ENCODE measurements at places on chromosomes 5 and 9.
A peak's percentile ranks its signal among the peaks of the same experiment; 100 is the strongest.

DNA sequence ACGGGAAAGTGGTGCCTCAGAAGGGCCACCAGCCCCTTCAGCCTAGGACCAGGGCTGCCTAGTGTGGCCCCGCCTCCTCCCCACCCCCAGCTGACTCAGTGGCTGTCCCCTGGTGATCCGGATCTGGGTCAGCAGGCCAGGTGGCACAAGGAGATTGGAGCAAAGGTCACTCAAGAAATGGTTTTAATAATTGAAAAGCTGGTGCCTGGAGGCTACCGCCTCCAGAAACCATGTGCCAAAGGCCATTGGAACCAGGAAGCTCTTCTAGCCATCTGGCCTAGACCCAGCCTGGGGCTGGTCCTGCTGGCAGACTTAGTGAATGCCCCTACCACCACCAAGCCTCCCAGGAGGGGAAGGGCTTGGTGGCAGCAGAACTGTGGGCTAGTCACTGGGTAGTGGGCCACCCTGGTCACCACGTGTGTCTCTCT lies 1.5 kb downstream of the ST6GALNAC4 start:
- no peak for DNase-seq

DNA sequence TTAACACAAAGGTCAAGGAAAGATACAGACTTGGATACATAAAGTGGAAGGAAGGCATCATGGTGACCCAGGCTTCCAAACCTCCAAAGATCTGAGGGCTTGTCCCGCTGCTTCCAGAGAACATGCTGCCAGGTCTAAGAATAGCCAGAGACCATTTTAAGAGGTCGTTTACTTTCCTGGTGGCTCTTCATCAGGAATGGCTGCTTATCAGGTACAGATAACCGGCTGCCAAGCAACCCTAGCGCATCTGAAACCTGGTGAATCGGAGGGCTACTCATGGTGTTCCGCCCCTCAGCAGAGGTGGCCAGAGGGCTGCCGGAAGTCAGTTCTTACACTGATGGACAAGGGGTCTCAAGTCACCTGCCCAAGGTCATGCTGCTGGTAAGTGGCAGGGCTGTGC lies 251.3 kb upstream of the DAP start:
- no peak for DNase-seq

GRCh38 chr5:142548739-142549275 lies 137.1 kb downstream of the FGF1 start:
- no peak for DNase-seq

GRCh38 chr5:146188358-146188757 lies 5.9 kb upstream of the LARS1 start:
- DNase-seq, result no peak

DNA sequence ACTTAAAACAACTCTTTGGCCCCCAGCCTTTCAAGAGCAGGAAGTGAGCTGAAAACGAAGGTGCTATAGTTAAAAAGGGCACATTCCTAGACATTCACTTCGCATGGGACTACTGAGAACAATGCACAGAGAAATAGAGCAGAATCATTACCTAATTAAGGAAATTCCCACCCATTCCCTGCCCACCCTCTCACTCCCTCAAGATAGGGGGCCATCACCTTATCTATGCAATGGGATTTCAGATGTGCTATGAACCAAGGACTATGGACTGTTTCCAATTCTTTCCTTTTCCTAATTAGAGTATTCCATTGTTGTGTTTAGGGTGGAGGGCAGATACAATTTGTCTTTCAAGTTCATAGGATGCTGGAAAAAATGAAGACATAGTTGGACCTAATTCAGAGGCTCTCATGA lies 476.8 kb downstream of the CETN3 start:
- DNase-seq, result no peak

DNA sequence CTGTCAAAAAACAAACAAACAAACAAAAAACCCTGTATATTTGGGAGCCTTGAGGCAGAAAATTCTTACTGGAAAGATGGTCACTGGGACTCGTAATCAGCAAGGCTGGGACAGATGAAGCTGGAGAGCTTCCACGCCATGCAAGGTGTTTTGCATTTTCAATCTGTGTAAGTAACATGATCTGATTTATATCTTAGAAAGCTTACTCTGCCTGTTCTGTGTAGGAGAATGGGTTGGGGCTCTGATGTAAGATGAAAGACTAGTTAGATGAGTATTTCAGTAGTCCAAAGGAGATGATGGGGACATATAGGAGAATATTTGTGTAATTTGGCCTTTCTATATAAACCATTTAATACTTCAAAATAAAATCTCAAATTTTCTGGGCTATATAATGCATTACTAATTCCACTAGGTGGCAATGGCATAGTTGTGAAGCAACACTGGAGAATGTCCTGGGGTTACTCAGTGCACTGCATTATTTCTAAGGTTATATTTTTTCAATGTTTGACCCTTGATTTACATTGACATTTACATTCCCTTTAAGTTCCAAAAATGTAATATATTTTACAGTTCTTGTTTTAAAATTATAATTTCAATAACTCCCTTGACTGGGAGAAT lies 21.9 kb upstream of the FSD1L start:
- DNase-seq, result no peak

DNA sequence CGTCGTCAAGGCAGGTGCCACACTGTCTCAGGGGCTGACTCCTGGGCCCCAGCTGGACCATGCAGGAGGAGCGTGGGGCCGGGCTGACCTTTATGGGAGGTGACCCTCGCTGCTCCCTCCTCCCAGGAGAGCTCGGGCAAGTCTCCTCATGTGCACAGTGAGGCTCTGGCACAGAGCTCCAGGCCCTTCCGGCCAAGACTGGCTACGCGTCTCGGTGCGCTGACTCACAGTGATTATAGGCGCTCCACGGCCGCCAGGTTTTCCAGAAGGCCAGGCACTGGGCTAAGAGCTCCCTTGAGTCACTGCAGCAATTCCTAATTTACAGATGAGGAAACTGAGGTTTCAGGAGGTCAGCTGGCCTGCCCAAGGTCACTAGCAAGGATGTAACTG lies 47.4 kb downstream of the VAV2 start:
- DNase-seq, result no peak

DNA sequence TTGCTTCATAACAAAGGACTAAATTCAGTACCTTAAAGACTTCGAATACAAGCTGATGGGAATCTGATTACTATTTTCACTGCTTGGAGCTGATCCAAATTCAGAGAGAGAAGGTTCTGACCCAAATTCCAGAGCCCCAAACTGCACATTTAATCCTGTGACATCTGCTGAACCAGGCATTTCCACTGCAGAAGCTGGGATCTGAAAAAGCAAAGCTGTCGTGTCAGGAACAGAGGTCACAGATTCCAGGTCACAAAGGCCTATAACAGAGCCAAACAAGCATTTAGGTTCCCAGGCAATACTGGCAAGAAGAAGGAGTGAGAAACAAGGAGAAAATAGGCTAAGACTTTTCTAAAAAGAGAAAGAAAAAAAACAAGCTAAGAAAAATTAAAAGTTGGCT lies 105.3 kb downstream of the UBAP2 start:
- DNase-seq, result no peak

DNA sequence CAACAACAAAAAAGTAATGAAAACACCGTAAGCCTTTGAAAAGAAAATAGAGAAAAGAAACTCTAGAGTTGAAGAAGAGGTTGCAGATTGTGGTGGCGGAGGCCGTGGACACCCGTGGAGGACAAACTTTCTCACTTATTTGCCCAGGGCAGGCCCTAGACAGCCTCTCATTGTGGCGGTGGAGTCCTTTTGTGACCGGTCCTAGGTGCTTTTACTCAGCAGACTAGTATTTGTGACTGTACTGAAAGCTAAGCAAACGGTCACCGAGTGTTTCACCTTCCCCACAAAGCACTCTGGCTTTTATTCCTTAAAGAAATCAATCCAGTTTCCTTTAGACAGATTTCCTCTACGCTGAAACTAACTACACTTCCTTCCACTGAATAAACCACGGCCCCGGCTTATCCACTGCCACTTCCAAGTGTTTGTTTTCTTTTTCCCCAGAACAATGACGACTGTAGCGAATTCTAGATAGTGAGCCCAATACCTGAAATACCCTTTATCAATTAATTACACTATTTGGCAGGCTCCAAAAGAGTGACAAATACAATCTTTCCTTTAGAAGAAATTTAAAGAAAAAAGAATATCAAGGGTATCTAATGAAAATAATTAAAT lies 210.2 kb upstream of the TARS1 start:
- no peak for DNase-seq

DNA sequence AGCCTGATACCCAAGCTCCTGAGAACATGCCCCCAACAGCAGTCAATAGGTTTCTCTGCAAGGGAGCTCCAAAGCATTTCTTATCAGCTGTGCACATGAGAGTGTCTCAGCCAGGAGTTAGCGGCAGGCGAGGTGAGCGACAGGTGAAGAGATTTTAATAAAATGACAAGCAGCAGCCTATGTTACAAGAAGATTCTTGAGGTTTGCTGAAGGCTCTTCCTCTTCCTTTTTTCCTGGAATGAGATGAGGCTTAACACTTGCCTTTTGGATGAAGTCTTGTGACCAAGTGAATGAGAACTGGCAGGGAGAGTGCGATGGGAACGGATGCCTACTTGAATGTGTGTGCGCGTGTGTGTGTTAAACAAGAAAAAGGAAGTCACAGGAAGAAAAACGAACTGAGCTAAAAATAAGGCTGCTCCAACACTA lies 76.1 kb downstream of the SHB start:
- DNase-seq, result no peak

DNA sequence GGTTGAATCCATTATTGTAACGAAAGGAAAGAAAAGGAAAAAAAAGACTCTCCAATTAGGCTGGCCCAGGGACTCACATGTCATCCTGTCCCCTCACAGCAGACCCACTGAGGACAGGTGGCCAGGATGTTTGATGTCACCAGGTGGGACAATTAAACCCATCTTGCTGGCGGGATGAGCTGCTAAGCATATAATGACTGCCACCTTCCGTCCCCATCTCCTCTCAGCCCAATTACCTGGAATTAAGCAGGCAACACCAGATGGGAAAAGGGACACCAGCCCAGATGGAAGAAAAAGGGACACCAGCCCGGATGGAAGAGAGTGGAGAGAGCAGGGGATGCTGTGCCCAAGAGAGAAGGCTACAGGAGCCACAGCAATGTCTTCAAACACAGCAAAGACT lies 116.6 kb upstream of the SARDH start:
- DNase-seq, result no peak

- DNase-seq, result no peak
Measured at GRCh38 chr5:144332265-144332664, 161.6 kb downstream of the KCTD16 start.

GRCh38 chr5:172380301-172380986 lies 73.9 kb downstream of the SH3PXD2B start:
- DNase-seq, result no peak

DNA sequence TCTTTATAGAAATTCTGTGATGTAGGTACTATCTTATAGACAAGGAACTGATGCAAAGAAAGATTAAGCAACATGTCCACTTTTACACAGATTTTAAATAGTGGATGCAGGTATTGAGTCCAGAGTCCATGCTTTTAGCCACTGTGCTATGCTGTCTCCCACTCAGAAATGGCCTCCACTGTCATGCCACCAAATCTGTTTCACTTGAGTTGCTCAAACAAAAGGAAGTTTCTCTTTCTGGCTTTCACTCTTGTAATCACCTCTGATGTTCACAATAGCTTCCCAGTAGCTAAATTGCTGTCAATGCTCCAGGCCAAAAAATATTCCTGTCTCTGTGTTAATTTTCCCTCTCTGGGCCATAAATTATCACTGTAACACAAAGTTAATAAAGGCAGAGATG lies 77.0 kb upstream of the RASA1 start:
- no peak for DNase-seq

DNA sequence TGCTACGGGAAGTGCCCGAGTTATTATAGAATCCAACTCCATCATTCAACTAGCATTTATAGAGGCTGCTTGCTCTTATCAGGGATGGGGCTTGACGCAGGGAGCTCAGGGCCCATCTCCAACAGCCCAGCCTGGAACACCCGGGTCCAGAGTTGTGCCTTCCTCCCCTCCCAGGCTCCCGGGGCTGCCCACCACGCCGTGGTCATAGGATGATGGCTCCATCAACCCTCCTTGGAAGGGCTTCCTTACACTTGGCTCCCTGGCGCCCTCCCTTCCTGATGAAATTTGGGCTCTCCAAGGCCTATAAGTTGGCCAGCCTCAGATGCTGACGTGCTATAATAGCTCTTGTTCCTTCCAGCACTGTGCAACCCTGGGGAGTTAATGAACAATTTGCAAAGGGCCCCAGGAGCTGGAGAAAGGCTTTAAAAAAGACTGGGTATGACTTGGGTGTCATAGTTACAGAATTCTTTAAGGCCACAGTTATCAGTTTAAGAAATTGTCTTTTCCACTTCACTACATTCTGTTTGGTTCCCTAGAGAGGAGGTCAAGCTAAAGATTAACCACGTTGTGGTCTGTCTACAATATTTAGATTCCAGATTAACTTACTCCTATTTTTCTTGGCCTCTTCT lies 42.5 kb upstream of the GADD45G start:
- no peak for DNase-seq

GRCh38 chr9:126519660-126520420 lies 93.9 kb upstream of the LMX1B start:
- DNase-seq, result no peak

GRCh38 chr5:168368854-168369253 lies 77.4 kb downstream of the WWC1 start:
- DNase-seq, result no peak

DNA sequence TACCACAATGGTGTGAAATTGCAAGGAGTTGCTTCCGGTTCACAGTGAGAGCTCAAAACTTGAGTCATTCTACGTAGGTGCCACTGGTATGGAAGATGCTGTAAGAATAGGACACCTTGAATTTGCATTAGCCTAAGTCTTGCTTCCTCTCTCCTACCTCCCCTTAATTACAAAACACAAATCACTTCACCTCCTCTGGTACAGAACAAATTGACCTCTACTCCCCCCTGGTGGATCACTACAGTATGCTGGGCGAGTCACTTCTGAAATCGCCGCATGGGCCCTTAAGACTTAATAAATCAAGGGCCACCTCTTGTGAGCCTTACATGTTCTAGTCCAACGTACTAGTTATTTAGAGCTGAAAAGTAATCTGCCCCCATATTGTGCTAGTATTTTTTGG lies 145.3 kb upstream of the SMARCA2 start:
- peak; percentile 2 for DNase-seq

GRCh38 chr5:88238732-88239131 lies 29.9 kb downstream of the TMEM161B start:
- no peak for DNase-seq

- no peak for DNase-seq
Measured at GRCh38 chr5:1264211-1264610, 30.7 kb downstream of the TERT start.

GRCh38 chr5:5756762-5757161 lies 334.3 kb downstream of the ICE1 start:
- DNase-seq, result no peak

DNA sequence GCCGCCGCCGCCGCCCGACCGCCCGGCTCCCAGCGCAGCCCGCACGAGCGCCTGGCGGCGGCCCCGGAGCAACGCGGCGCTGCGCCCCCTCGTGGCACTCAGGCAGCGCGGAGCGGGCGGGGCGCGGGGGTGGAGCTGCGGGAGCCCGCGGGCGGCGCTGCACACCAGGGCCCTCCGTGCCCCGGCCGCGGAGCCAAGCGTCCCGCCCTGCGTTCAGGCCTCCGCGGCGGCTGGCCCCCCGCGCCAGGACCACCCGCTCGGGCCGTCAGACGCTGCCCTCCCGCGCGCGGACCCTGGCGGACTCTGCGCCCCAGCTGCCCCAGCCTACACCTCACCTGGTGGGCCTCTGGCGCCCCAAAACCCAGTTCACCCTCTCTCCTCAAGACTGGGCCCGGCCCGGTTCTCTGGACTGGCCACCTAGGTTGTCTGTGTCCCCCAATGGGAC lies at the start of gene RASGEF1C:
Gene RASGEF1C (minus strand): TSS at position 75 of the 445 bp plus-strand sequence. CDS start 71,159 bp downstream, outside the sequence.
- DNase-seq, result peak; percentile 37

All from stimulated activated CD8-positive, alpha-beta memory T cell treated with anti-CD3 and anti-CD28 coated beads, Interleukin-12 subunit alpha, Interleukin-12 subunit beta, amount 100 ng/mL, for 1 hour (primary cell).